ENCODE measurements at places on chromosomes 1 and 21. TPM values are rescaled to one million over a fixed set of nuclear protein-coding genes. Genes with fewer than 3 reads are reported as not detected.

DNA sequence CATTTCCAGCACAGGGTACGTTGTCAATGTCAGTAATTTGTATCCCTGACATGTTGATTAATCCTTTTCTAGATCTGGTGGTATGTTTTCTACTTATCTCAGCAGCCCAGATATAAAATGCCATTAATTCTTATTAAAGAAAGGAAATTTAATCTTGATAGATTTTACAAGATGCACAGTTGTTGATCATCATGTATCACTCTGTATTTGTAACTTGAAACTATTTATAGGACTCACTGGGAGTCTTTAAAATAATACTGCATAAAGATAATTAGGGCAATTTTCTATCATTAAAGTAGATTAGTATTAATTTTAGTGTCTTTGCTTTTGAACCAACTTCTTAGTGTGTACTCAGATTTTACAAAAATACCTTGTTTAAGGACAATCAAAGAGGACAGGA, 84.9 kb downstream of the GREM2 start:
- H3K27me3 ChIP-seq, result no peaks in the 10 kb centered on the region
- no peaks in the 10 kb centered on the region for H3K36me3 ChIP-seq
- no peak overlapping the region for H3K4me3 ChIP-seq
- no peak overlapping the region for H3K27ac ChIP-seq
- no peaks in the 10 kb centered on the region for H3K4me1 ChIP-seq

Gene OR2AK2
- not detected for total RNA-seq

Gene ZBTB8B
- 0.02 TPM for total RNA-seq

DNA sequence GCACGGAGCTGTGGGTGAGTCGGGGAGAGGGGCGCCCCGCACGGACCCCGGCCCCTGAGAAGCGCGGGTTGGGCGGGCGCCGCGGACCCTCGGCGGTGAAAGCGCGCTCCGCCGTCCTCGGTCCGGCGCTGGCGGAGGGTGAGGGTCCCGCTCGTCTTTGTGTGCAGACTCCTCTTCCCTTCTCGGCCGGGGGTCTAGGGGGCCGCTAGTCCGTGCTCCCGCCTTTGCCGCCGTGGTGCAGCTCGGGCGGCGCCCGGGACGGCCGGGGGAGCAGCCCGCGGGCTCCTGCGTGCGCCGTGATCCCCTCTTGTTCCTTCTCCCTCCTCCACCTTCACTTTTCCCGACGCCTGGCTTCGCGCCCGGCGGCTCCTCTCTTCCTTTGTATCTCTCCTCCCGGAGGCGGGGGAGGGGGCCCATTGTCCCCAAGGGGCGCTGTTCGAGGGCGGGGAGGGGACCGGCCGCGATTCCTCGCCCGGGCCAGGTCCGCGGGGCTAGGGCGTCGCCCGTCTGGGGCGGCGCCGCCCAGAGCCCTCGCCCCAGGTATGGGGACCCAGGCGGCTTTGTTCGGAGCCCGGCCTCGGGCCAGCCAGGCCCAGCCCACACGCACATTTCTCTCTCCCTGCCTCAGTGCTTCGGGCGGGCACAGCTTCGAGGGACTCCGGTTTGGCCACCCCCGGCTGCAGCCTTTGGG, 519 bp downstream of the FNBP1L start:
- H3K27ac ChIP-seq, result no peak overlapping the region
- peaks cover 3% of the 10 kb centered on the region for H3K36me3 ChIP-seq
- DNase-seq, result no peak
- peaks cover 13% of the 10 kb centered on the region for H3K4me1 ChIP-seq
- H3K4me3 ChIP-seq, result peak overlapping the region; percentile 86
- H3K27me3 ChIP-seq, result peaks cover 65% of the 10 kb centered on the region

DNA sequence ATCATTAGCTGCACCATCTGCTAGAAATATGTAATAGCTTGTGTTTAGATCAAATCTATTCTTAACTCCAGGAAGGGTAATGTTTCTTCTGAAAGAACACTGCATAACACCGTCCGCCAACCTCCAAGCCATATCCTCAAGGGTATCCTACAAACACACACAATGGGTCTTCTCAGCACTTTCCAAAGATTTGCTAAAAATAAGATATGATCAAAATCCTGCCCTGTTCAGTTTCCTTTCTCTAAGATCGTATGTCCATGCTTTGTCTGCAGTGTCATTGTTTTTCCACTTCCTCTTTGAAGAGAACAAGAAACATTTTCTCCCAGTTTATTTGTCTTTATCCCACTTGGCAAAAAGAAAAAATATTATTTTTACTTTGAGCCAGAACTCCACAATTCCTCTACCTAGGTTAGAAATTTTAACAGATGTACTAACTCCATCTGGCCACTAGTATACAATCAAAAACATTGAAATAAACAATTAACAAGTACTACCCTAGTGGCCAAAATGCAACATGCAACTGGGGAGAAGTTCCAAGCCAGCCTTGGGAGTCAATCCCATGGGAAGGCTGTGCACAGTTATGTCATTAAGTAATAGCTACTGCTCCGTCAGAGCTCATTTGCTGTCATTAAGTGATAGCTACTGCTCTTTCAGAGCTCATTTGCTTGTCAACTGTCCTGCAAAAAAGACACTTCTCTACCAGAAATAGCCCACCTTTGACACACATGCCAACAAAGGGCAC, 37.8 kb downstream of the FRRS1 start:
- H3K4me3 ChIP-seq, result no peak overlapping the region
- H3K4me1 ChIP-seq, result no peaks in the 10 kb centered on the region
- no peak overlapping the region for H3K27ac ChIP-seq
- no peak for DNase-seq
- no peaks in the 10 kb centered on the region for H3K36me3 ChIP-seq

DNA sequence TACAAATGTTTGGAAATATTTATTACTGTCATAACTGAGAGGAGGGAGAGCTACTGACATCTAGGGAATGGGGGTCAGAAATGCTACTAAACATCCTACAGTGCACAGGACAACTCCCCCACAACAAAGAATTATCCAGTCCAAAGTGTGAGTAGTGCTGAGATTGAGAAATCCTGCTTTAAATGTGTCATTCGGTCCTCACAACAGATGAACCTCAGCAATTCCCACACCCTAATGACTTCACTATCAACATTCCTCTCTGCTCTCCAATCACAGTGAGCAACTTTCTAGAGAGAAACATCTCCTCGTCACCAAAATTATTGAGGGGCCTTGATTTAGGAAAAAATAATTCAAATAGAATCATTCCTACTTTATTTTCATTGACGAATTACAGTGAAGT, 18.0 kb downstream of the OMA1 start:
- peaks cover 18% of the 10 kb centered on the region for H3K4me1 ChIP-seq
- peaks cover 9% of the 10 kb centered on the region for H3K36me3 ChIP-seq
- no peak overlapping the region for H3K4me3 ChIP-seq
- no peak for DNase-seq
- no peaks in the 10 kb centered on the region for H3K27me3 ChIP-seq

- H3K27me3 ChIP-seq, result no peaks in the 10 kb centered on the region
- peaks cover 69% of the 10 kb centered on the region for H3K4me1 ChIP-seq
- no peak for DNase-seq
- H3K36me3 ChIP-seq, result peaks cover 55% of the 10 kb centered on the region
- H3K27ac ChIP-seq, result no peak overlapping the region
Observed at GRCh38 chr1:26727476-26727875, 31.7 kb downstream of the ARID1A start.

DNA sequence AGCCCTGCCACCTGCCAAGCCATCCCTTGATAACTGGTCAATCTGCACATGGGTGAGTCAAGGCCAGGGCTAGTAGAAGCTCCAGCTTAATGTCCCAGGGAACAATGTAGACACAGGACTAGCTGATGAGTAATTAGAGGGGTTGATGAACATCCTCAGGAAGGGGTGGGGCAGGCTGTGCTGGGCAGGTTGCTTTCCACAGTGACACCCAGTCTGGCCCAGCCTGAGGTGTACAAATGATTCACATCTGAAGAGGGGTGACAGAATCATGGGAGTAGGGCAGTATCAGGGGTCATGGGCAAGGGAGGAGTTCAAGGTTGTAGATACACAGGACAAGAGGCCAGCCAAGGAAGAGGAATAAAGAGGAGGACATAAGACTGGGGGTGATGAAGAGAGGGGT, 4.3 kb downstream of the LPAR3 start:
- H3K27ac ChIP-seq, result no peak overlapping the region
- H3K4me3 ChIP-seq, result no peak overlapping the region
- DNase-seq, result no peak
- no peaks in the 10 kb centered on the region for H3K36me3 ChIP-seq
- peaks cover 47% of the 10 kb centered on the region for H3K27me3 ChIP-seq
- peaks cover 6% of the 10 kb centered on the region for H3K4me1 ChIP-seq

DNA sequence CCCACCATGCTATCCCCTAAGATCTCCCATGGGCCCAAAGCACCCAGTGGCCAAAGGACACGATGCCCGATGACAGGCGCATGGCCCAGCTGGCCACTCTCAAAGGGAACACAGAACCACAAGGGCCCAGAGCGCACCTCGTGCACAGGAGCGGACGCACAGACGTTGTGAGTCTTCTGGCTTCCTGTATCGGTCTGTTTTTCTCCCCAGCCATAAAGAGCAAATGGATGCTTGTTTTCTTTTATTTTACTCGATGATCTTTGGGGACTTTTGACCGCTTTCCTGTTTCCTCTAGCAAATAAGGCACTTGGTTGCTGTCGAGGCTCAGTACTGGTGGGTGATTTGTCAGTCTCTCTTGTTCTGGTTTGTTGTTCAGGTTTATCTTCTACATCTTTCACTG, 16.2 kb downstream of the CCSAP start:
- peaks cover 35% of the 10 kb centered on the region for H3K4me1 ChIP-seq
- H3K4me3 ChIP-seq, result no peak overlapping the region
- H3K27me3 ChIP-seq, result no peaks in the 10 kb centered on the region
- peaks cover 62% of the 10 kb centered on the region for H3K36me3 ChIP-seq
- peak overlapping the region; percentile 66 for H3K27ac ChIP-seq

DNA sequence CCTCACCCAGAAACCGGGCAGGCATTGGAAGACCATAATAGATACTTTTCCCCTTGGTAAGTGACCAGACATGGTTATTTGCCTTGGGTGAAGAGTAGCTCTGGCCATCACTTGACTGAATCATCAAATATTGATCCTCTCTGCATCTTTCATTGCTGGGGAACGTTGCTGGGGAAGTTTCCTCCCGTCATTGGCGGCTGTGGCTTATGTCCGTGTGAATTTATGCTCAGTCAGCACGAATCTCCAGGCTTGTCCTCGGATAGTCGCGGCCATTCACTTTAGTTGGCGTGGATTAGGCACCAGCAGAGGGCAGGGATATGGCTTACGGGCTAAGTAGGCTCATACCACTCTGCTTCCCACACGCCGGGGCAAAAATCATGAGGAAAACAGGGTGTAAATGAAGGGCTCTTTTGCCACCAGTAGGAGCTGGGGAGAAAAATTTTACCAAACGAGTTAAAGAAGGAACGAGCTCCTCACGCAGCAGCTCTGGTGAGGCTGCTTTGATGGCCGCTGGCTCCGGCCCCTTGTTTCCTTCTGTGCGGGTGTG, 473.4 kb downstream of the CAMTA1 start:
- no peak for DNase-seq
- H3K4me3 ChIP-seq, result no peak overlapping the region
- no peaks in the 10 kb centered on the region for H3K36me3 ChIP-seq
- H3K27ac ChIP-seq, result no peak overlapping the region

Gene MXRA8
- total RNA-seq, result not detected

DNA sequence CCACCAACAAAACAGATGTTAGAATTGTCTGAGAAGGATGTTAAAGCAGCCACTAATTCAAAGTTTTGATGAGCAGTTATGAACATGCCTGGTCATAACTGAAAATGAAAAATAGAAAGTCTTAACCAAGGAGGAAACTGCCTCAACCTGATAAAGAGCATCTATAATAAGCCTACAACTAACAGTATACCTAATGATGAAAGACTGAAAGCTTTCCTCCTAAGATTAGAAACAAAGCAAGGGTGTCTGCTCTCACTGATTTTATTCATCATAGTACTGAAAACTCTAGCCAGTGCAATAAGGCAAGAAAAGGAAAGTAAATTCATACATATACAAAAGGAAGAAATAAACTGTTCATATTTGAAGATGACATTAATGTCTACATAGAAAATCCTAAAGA, 82.0 kb downstream of the KCNK1 start:
- no peak overlapping the region for H3K4me3 ChIP-seq
- H3K27ac ChIP-seq, result no peak overlapping the region
- peaks cover 9% of the 10 kb centered on the region for H3K27me3 ChIP-seq
- no peaks in the 10 kb centered on the region for H3K36me3 ChIP-seq
- no peak for DNase-seq

Gene POTED
- not detected for total RNA-seq

DNA sequence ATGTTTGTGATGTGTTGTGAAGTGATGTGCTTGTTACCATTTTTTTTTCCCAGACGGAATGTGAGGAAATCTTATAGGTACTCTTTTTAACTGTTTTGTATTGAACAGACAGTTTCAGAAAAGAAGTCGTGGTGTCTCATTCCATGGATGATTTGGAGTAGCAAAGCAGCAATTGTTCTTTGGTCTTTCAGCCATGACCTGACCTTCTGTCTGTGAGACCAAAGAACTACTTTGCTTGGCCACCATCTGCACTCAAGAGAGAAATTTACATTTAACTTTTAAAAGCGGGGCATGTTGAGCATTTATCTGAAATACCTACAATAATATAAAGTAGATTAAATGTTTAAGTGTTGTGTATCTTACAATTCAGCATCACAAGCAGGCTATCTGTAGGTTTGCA, 90.2 kb downstream of the SDCCAG8 start:
- H3K27ac ChIP-seq, result no peak overlapping the region
- peaks cover 5% of the 10 kb centered on the region for H3K36me3 ChIP-seq
- H3K4me1 ChIP-seq, result peaks cover 2% of the 10 kb centered on the region
- H3K4me3 ChIP-seq, result no peak overlapping the region

DNA sequence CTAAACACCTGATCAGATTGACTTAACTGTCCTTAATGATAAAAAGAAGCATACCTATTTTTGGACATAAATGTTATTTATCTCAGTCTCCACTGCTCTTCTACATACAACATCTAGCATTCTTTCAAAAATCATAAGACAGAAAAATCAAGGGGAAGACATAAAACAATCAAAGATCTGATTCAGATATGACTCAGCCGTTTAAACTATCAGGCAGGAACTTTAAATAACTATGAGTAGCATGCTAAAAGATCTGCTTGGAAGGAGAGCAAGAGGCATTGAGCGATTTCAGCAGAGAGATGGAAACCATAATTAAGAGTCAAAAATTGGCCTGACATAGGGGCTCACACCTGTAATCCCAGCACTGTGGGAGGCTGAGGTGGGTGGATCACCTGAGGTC, 27.2 kb upstream of the SLC22A15 start:
- H3K4me1 ChIP-seq, result peaks cover 1% of the 10 kb centered on the region
- H3K27me3 ChIP-seq, result peaks cover 13% of the 10 kb centered on the region
- no peak overlapping the region for H3K4me3 ChIP-seq
- DNase-seq, result no peak

Measured in activated T-helper 2 cell treated with anti-CD3 and anti-CD28 coated beads, Interferon-gamma antibody, Interleukin-2, Interleukin-4, amounts not matched to agents 10 μg/mL and 5 μg/mL and 100 μg/mL, durations not matched to agents 14 hours and 24 hours and 36 hours (primary cell).